Panc1 (cell line): ENCODE measurements at places on chromosomes 4 and X.

- DNase-seq: no peak
These were observed 65.3 kb downstream of the NHS start for GRCh38 chrX:17440258-17440657.

GRCh38 chrX:8647176-8647575 is 84.8 kb downstream of the ANOS1 start:
- no peak for DNase-seq

GRCh38 chrX:142686653-142687283 is 339.0 kb upstream of the SPANXN4 start:
- DNase-seq: no peak

- no peak for DNase-seq
These were observed 72.6 kb downstream of the GPR82 start for GRCh38 chrX:41796577-41796976.

DNA sequence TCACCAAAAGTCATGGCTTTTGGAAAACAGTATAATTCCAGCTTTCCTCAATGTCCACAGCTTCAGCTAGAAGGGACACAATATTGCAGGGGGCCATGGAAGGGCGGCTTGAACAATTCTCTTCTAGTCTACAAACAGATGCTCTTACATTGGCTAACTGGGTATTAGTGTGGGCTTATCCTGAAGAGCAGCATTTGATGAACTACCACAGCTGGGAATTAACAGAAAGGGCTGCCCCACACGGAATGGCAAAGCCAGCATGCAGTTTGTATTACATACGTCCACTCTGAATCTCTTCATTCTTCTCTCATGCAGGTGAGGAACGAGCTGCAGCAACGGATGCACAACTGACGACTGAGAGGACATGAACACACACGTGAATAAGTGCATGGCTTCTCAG is 13.0 kb upstream of the PDCL2 start:
- DNase-seq: no peak

DNA sequence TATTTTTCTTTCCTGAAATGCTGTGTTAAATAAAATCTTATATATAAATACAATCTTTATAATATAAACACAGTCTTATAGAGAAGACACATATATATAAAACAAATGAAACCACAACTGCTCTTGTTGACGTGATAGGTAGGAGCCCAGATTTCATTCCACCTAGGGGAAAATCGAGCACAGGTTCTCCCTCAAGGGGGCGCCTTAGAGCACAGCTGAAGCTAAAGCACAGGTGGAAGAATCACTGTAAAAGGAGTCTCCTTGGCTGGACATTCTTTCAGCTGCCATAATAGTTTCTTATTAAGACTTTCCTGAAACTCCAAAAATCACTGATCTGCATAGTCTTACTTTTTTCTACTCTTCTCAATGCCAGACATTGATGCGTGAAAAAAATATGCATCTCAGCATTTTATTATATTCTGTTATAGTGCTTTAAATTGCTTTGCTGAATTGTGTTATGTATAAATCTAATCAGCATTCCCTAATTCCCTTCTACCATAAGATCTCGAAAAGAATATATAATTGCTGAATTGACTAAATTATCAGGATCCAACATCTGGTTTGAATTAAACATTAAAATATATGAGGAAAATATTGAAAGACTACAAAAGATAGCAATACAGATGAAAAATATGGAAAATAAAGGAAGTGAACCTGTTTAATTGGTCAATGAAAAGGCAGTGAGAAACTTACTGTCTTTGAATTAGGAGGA is 25.5 kb upstream of the RXFP1 start:
- no peak for DNase-seq

DNA sequence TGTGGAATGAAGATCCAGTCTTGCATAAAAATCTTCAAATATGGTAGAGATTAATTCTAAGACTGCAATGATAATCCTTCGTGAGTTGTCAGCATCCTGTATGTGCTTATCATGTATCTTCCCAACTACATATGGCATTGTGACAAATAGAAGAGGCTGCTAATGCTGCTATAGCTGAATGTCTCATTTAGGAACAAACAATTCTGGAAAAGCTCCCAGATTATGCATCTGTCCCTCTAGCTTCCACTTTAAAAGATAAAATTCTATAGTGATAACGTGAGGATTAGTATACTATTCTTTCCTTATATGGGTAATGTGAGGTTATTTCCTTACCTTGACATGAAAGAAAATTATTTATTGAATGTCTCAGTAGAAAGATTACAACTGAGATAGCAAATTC is 930.9 kb downstream of the DMD start:
- DNase-seq: no peak

DNA sequence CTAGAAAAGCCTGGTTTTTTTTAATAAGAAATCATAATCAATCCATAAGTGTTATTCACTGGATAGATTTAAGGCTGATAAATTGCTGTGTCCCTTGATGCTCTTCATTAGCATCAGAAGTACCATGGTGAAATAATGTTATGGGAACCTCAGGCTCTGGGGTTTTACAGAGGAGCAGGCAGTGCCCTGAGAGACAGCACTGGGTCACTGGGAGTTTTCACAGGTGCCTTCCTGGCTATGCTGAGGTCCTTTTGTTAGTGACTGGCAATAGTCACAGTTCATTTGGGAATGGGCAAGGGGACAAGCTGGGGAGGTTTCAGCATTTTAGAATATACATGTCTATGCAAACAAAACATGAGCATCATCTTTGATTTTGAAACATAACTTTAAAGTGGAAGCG is 38.6 kb downstream of the ANK2 start:
- DNase-seq: no peak

DNA sequence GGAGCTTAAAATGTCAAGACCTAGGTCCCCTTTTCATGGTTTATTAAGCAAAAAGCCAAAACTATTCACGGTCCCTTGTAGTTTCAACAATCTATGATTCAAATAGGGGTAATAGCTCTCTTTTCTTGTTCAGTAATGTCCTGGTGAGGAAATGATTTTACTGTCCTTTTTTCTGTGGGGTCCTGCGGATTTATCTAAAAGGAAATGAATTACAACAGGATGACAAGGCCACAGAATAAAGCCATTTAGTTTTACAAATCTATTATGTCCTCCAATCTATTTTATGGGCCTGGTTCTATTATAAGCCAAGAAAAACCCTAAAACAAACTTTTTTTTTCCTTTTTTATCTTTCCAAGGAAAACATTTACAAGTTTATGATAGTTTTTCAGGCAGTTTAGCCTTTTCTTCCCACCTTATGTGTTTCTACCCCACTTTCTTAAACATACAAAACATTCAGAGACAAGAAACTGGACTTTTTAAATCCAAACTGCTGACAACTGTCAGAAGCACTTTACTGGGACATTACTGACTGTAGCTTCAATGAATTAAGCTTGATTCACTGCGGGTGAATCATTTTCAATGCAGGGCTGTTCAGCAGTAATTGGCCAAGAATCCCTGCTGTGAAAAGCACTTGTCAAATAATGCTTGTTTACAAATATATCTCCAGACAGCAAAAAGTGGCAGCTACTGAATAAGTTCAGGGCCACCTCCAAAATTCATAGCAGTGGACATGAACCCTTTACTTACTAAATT is 4.3 kb downstream of the EPHA5 start:
- no peak for DNase-seq

- DNase-seq: no peak
These were observed 178.1 kb downstream of the MAML3 start for GRCh38 chr4:139975830-139976272.

DNA sequence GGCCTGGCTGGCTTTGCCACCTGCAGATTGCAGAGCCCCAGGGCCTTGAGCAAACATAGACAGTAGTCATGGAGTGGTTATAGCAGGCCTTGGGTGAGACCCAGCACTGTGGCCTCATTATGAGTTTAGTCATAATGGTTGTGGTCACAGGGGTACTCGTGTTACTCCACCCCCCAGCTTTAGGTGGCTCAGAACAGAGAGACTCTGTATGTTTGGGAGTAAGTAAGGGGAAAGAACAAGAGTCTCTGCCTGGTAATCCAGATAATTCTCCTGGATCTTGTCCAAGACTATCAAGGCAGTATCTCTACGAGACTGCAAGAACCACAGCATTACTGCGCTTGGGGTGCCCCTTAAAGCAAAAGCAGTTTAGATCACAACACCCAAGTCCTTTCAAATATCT is 62.3 kb upstream of the SCRG1 start:
- no peak for DNase-seq

- DNase-seq: no peak
These were observed 85.6 kb downstream of the SLIT2 start for GRCh38 chr4:20337261-20337664.

DNA sequence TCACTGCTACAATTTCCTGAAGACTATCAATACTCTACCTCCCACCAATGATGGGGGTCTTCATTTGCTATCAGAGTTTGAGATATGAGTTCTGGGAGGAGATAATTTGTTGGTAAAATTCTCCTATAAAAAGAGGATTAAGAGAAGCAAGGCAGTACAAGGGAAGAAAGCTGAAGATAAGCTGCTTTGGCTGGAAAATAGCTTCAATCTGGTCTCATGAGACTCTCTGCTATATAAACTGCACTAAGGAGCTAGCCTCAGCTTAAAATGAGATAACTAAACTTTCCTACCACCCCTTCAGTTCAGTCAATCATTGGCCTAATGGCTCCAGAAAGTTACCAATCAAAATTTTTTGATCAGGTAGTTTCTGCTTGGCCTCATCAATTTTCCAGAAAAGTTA is 2105.0 kb downstream of the ARAP2 start:
- no peak for DNase-seq

- DNase-seq: no peak
These were observed 7.7 kb upstream of the ZNF81 start for GRCh38 chrX:47828984-47829383.

- DNase-seq: no peak
These were observed 72.5 kb downstream of the QRFPR start for GRCh38 chr4:121308328-121308663.

DNA sequence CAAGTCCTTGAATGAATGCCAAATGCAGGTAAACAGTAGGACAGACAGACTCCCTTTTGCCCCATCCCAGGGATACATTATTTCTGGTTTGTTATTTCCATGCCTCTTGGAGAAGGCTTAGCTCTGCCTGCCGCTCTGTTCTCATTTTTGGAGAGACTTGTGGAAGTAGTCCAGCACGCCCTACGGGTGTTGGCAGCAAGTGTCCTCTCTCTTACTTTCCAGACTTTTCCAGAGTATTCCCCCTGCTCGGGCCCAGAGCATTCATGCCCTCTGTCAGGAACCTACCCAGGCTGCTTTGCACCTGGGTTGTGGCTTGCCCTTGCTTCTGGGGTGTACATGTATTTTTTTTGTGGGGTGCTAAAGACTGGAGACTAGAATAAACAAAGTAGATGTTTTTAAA is 15.3 kb downstream of the SLC34A2 start:
- DNase-seq: no peak

DNA sequence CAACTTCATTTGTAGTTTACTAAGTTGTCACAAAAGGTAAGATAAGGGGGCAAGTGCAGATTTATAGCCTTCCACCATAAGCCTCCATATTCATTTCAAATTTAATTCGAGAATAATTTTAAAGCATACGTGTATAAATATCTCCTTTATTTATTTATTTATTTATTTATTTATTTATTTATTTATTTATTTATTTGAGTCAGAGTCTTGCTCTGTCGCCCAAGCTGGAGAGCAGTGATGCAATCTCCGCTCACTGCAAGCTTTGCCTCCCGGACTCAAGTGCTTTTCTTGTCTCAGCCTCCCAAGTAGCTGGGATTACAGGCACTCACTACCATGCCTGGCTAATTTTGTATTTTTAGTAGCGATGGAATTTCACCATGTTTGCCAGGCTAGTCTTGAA is 523.4 kb downstream of the FAT4 start:
- no peak for DNase-seq

- DNase-seq: no peak
These were observed 39.3 kb downstream of the ING2 start for GRCh38 chr4:183544109-183544508.

DNA sequence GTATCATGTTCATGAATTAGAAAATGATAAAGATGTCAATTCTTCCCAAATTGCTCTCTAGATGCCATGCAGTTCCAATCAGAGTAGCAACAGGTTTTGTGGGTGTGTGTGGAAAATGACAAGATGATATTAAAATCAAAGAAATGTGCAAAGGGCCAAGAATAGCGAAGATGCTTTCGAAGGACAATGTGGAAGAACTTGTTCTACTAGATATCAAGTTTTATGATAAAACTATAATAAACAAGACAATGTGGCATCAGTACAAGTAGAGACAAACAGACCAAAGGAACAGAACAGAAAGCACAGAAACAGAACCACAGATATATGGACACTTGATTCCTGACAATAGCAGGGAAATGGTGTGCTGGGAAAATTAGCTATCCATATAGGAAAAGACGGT is 9.0 kb downstream of the TAB3 start:
- no peak for DNase-seq

- no peak for DNase-seq
These were observed 49.4 kb upstream of the CAMK2D start for GRCh38 chr4:113810906-113811305.

GRCh38 chr4:152193059-152193458 is 342.8 kb downstream of the FBXW7 start:
- no peak for DNase-seq
